Forelimb muscle (tissue), 1 donor: ENCODE measurements at places on chromosomes 5 and 9. TPM values are rescaled to one million over a fixed set of nuclear protein-coding genes. Genes with fewer than 3 reads are reported as not detected.

GRCh38 chr9:113386571-113387393, 10.0 kb upstream of the HDHD3 start:
- no peak for DNase-seq

DNA sequence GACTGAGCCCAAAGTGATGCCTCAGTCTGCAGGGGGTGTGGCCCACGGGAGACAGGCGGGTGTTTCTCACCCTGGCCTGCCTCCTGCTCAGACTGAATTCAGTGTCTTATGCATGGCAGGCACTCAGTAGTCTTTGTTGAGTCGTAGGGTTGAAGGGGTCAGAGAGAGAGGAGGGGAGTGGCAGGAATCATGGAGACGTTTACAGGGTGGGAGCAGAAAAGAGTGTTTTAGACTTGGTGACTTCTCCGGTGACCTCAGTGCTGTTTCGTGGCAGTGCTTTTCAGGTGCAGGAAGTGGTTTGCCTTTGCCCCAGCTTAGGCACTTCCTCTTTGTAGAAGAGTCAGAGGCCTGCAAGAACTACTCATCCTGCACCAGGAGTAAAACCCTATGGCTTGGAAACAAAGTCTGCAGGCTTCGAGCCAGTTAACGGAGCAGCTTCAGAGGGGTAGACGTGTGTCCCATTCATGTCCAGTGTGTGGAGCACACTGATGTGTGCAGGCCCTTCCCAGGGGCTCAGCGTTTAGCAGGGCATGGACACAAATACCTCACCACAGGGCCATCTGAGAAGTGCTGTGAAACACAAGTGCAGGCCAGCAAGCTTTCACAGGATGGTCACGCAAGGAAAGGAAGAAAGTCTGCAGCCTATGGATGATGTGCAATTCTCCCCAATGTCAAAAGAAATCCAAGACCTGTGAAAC, 24.5 kb upstream of the SEMA4D start:
- DNase-seq: no peak

- DNase-seq: no peak
These were observed 94.9 kb downstream of the PCDH1 start for GRCh38 chr5:141783005-141783946.

Gene EGFLAM
- 46.6 TPM for polyA plus RNA-seq

GRCh38 chr9:118711843-118712242, 657.4 kb downstream of the BRINP1 start:
- no peak for DNase-seq

DNA sequence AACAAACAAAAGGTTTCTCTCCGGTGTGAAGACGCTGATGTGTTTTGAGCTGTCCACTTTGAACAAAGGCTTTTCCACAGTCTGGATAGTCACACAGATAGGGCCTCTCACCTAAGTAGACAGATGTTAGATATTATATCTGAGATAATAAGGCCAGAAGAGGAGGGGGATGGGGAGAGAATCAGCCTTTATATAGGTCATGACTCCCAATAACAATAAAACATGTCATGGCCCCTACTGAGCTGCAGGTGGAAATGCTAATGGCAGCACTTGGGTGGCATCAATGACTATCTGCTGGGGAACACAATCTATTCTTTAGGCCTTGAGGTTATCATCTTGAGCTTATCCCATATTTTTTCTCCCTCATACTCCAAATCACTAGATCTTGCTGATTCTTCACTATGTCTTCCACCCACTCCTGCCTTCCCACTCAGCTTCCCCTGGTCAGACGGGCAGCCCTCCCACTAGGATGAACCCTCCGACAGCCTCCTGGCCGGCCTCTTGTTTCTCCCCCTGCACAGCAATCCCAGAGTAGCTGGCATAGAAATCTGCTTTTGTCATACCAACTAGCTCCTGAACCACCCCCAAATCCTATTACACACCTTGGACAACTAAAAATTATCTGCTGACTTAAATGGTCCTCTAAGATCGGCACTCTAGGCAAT, 11.5 kb upstream of the SLC35D2 start:
- no peak for DNase-seq

- no peak for DNase-seq
These were observed 56.2 kb upstream of the SLC2A8 start for GRCh38 chr9:127340721-127341120.

DNA sequence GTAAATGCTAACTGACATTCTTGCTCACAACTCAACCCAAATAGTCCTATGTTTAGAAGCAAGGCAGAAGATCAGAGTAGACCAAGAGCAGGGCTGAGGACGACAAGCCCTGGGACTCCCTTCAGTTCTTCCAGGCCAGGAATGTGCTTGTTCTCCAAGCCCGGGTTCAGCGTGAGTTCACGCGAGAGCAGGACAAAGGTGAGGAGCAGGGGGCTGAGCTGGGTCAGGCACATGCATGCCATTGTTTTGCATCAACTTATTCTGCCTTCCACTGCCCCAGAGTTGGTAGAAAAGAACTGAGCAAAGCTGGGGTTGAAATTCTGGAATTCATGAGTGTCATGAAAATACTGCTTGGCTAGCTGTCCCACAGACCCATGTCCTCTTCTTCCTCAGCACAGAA, 206.5 kb downstream of the PAX5 start:
- DNase-seq: no peak

GRCh38 chr5:148815578-148815977, 10.8 kb upstream of the ADRB2 start:
- no peak for DNase-seq

DNA sequence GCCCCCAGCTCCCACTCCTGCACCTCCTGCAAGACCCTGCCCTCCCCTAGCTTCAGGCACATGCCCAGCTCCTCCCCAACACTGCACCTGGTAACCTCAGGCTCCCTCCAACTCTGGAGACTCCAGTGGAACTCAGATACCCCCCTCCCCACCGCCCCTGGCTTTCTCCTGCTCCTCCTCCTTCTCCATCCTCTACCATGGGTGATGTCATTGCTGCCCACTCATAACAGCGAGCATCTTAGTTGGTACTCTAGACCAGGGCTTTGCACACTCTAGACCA, 24.7 kb upstream of the CNOT6 start:
- no peak for DNase-seq
